ENCODE measurements at places on chromosomes 1 and 21.

- DNase-seq, result no peak
These were observed 5.9 kb downstream of the ADARB1 start for GRCh38 chr21:45080232-45080631.

DNA sequence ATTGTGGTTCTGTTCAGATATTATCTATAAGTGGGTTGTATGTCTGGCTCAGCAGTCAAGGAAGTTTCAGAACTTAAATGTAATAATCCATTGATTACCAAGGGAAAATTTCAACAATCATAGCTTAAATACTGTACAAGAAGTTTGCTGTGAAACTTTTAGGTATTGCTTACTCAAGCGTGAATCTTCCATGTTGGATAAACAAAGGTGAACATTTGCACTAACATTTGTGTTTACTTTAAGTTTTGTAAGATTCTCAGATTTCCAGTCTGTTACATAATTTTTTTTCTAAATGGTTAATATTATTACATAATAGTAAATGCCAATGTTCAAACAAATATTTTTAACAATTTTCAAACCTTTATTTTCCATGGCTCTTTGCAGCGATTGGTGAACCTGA is 285.6 kb downstream of the NCAM2 start:
- DNase-seq, result no peak

DNA sequence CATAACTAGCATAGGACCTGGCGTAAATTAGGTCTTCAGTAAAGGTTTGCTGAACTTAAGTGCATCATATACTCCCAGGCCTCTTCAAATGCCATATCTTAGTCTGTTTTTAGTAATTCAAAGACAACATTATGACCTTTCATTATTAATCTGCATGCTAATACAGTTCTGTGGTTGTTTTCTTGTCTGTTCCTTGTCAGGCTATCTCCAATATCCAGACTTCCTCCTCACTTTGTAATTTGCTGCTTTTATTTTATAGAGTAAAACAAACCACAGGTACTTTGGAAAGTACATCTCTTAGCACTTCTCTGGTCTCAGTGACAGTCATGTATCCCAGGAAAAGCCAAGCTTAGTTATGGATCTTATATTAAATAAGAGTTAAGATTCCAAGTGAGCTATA is 65.1 kb upstream of the BMP8A start:
- no peak for DNase-seq

- DNase-seq, result no peak
These were observed 2.8 kb downstream of the MYOM3 start for GRCh38 chr1:24109166-24109483.

- DNase-seq, result no peak
These were observed 44.7 kb downstream of the MSH4 start for GRCh38 chr1:75841421-75841820.

DNA sequence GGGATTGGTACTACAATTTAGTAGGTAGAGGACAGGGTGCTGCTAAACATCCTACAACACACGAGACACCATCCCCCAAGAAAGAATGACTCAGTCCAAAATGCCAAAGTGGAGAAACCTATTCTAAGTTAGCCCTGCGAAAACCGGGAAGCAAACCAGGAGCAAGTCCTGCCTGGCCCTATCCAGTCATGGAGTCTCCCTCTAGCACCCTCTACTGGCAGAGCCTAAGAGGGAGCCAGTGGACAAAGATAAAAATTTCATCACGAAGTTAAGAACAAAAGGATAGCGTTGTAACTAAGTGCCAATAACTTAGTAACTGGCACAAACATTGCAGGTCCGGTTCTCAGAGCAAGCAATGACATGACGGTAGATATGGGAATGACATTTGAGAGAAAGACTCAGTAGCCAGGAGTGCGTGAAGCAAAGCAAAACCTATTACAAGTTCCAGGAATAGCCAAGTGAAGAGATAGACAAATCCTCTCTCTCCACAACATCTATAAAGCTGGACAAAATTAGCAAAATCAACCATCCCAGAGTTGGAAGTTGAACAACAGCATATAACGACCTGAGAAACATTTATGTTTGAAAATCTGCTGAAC is 383.5 kb downstream of the OMA1 start:
- peak; percentile 3 for DNase-seq

DNA sequence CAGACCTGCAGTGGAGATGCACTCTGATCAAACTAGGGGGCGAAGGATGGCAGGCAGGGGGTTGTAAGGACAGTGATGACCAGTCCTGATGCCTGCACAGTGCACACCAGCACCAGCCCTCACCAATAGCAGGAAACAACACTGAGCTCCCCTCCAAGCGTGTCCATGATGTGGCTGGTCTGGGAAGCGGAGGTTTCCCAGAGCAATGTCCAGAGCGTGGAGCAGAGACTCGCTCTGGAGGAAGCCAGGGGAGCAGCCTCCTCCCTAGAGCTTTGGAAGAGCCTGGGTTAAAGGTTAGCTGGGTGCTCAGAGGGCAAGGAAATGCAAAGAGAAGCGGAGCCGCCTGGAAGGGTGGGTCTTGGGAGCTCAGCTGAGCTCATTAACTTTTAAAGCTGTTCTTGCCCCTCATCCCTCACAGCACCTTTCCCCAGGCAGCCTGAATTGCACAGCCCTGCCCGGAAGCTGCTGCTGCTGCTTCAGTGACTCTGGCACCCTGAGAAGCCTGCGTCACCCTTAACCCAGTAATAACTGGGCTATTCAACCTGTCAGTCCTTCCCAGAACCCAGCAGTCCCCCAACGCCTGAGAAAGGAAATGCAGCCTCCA is 162.2 kb upstream of the RAB4A start:
- peak; percentile 69 for DNase-seq

DNA sequence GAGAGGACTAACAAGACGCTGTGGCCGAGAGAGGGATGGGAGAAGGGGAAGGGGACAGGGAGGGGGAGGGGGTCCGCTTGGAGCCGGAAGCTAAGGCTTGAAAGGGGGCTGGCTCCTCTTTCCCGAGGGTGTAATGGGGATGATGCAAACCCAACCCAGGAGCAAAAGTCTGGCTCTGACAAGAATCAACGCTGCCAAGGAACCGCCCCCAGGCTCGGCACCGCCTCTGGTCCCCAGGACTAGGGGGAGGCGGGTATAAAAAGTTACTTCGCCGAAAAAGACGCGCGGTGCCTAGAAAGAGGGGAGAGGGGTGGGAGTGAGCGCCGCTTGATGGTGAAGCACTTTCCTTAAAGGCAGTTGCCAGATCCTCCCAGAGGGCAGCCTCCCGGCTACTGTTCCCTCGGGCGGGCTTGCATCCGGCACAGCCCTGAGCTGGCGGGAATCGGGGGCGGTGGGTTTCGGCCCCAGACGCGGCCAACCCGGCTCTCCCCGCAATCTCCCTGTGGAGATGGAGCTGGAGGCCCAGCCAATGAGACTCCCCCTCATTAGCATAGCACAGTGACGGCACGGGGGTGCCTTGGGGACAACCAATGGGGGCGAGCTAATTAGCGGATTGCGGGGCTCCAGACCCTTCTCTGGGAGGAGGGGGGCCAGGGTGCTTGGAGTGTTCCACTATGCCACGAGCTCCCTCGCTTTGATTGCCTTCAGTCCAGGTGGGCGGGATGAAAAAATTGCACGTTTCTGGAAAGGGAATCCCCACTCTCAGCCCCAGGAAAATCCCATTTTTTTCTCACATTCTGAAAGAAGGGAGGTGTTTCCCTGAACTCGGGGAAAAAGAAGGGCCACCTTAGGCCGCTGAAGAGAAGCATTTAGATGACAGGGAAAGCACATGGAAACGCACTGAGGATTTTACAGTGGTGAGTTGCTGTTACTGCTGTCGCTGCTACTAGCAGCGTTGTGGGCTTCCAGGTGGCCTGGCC is at the start of gene KCNT2:
KCNT2 (minus strand) TSS at position 51 of the 980 bp plus-strand sequence. CDS start 131 bp downstream, outside the sequence.
- peak; percentile 42 for DNase-seq

GRCh38 chr1:174954671-174955669 is 44.8 kb upstream of the CACYBP start:
- no peak for DNase-seq

All from C1 segment of cervical spinal cord (tissue), 14 donors.